Umbilical cord (tissue), 2 donors: ENCODE measurements at places on chromosomes 7 and 10. TPM values are rescaled to one million over a fixed set of nuclear protein-coding genes. Genes with fewer than 3 reads are reported as not detected.

The ZNF273 gene
- 15.4 TPM for total RNA-seq

DNA sequence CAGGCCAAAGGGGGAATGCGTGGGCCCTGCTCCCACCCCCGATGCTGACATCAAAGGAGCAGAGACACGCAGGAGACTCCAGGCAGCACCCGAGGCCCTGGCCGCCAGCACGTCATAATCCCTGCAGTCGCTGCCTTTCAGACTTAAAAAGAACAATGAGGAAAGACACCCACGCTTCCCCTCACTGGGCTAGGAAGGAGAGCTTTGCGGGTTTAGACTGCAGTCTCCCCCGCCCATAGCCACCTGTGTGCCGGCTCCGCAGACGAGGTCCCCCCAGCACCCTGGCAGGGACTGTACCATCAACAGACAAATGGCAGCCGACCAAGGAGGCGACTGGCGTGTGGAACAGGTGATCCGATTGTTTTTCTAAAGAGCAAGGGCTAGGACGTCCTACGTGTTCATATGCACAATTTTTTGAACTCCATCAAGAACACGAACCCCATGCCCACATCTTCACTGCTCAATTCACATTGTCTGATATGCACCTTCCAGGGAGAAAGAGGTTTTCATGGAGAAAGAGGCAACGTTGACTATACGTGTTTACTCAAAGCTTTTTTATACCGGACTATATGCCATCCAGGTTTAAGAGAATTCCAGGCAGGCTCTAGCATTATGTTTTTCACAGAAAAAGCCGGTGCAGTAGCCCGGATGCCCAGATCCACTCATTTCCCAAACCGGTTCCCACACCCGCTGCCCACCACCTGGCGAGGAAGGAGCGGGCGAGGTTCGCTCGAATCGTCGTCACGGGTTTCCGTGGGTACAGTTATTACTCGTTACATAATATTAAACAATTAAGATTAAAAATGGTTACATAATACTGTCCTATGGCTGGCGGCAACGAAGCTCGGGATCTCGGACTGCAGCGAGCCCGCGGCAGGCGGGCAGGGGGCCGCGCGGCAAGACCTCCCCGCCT, 1.1 kb downstream of the GRB10 start:
- no peak for DNase-seq

- DNase-seq = no peak
These were observed 22.0 kb upstream of the PSMG3 start for GRCh38 chr7:1591876-1592275.

DNA sequence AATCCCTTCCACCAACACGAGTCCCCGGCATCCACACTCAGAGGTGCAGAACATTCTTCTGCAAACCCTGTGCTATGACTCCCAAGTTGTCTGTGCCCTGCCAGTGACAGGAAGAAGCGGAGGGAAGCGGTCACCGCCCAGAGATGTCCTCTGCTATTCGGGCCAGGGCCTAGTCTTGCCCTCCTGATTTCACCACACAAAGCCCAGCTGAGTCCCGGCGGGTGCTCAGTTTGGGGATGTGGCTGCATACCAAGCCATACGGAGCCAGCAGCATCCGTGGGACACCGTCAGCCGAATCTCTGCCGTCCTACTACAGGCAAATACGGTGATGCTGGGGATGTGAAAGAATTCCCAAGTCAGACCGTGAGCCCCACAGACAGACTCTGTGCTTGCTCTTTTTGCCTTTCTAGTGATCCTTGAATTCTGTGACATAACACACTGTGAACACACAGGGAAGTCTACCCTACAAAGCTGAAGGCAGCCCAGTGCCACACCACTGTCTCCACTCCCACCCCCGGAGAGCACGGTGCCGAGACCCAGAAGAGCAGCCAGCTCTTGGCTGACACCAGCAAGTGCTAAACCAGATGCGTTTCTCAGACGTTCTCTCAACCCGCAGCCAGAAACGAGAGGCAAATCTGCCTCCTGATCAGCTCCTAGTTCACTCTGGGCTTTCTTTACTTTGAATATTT, 2.0 kb downstream of the STK32C start:
- DNase-seq = no peak

The FGFR2 gene
- total RNA-seq = 204 TPM

- no peak for DNase-seq
These were observed 1.2 kb downstream of the HOGA1 start for GRCh38 chr10:97585439-97585811.

The KCNH2 gene
- 25.3 TPM for total RNA-seq

The STOX1 gene
- total RNA-seq = 0.24 TPM

- no peak for DNase-seq
These were observed 94.1 kb downstream of the ALOX5 start for GRCh38 chr10:45468079-45468478.

DNA sequence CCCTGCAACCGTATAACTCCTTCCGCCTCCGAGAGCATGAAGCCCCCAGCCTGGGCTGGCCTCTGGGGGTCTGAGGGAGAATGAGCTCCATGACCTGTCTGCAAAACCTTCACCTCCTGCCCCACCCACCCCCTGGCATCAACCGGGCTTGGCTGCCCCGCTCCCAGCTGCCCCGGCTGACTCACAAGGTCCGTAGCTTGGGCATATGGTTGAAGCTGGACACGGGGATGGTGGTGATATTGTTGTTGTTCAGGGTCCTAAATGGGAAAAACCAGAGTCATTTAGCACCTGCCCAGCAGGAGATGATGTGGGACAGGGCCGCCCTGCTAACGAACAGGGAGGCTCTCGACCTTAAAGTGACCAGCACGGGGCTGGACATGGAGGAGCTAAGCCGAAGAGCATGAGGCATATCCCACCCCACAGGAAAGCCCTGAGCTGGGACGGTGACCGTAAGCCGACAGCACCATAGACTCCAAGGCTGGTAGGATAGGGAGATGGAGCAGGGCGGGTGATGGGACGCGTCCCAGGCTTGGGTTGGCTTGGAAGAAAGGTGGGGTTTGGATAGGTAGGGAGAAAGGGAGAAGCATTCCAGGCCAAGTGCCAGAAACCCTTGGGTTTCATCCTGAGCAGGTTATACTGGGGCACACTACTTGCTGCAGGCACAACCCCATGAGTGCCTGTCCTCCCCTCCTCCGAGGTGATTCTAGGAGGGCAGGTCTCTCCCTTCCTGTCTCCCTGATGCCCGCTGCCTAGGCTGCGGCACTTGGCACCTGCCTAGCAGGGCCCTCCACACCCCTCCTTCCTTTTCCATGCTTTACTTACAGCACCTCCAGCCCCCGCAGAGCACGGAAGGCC, 121.5 kb downstream of the SLIT1 start:
- no peak for DNase-seq

The ANKRD7 gene
- not detected for total RNA-seq

GRCh38 chr10:109895095-109895818, 28.1 kb downstream of the XPNPEP1 start:
- peak; percentile 67 for DNase-seq

- no peak for DNase-seq
These were observed 95.3 kb downstream of the PTPRN2 start for GRCh38 chr7:158492367-158492764.

The PTPRN2 gene
- 0.72 TPM for total RNA-seq

DNA sequence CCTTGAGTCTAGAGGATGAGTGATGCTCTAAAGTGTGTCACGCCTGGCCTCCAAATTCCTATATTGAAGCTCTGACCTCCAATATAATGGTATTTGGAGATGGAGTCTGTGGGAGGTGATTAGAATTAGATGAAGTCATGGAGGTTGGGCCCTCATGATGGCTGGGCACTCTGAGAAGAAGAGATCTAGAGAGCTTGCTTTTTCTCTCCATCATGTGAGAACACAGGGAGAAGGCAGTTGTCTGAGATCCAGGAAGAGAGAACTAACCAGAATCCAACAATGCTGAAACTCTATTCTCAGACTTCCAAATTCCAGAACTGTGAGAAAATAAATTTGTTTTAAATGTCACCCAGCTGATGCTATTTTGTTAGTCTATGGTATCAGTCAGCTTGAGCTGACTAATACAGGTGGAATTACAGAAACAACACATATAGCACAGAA, 15.1 kb downstream of the RNF216 start:
- DNase-seq = peak; percentile 21

The ZPBP gene
- total RNA-seq = not detected

DNA sequence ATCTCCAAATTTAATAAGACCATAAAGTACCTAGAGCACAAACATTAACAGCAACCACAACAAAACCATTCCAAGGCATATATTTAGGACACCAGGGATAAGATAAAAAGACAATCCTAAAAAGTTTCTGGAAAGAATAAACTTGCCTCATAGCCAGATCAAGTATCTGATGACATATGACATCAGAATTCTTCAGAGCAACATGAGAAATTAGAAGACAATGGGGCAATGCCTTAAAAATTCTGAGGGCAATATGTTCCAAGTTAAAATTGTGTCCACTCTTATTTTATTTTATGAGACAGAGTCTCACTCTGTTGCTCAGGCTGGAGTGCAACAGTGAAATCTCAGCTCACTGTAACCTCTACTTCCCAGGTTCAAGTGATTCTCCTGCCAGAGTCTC, 2.8 kb downstream of the EFCAB10 start:
- no peak for DNase-seq

- no peak for DNase-seq
These were observed 20.0 kb downstream of the CAMK2G start for GRCh38 chr10:73854310-73854709.

- no peak for DNase-seq
These were observed 130.5 kb downstream of the WDR37 start for GRCh38 chr10:1186683-1186990.

DNA sequence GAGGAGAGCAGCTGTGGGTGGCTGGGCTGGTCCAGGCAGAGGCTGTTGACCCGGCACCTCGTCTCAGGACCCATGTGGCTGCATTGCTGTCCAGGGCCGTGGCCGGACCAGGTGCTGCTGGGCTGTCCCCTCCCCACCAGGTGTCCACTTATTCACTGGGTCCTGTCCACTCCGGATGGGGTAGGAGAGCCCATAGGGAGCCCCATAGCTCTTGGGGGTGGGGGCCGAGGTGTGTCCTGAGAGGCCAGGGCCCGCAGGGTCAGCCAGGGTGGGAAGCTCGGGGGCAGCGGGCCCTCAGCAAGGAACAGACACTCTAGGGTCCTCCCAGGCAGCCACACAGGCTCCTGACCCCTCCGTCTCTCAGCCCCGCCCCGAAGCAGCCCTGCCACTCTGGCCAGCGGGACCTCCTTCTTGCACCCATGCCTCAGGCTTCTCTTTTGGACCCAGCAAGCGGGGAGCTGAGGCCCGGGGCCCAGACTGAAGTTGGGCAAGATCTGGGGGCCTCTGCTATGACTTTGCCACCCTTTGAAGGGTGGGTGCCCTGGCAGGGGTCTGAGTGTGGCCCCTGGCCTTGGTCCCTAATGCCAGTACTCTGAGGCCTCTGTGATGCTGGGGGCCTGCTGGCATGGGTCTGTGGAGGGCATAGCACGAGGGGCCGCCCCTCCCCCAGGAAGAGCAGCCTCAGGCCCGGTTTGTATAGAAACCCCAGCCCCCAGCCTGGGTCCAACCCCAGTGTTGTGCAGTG, 86.4 kb downstream of the NKX6-2 start:
- DNase-seq = no peak

DNA sequence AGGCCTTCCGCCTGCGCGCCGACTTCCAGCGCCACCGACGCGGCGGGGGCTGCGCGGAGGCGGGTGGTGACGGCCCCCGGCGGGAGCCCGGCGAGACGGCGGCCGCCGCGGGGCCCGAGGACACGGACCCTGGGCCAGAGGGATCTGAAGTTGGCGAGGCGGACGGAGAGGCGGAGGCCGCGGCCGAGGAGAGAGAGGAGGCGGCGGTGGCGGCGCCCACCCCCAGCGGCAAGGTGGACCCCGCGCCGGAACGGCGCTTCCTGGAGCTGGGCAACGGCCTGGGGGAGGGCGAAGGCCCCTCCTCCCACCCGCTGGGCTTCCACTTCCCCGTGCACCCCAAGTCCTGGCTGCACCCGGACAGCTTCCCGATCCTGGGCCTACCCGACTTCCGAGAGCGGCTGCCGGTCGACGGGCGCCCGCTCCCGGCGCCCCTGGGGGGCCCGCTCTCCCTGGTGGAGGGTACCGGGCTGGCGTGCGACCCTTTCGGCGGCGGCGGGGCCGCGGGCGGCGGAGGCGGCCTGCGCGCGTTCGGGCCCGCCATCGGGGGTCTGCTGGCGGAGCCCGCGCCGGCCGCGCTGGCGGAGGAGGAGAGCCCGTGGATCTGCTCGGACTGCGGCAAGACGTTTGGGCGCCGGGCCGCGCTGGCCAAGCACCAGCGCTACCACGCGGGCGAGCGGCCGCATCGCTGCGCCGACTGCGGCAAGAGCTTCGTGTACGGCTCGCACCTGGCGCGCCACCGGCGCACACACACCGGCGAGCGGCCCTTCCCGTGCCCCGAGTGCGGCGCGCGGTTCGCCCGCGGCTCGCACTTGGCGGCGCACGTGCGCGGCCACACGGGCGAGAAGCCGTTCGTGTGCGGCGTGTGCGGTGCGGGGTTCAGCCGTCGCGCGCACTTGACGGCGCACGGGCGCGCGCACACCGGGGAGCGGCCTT, 16.2 kb downstream of the ZNF316 start:
- no peak for DNase-seq

The TFR2 gene
- 2.4 TPM for total RNA-seq

- no peak for DNase-seq
These were observed 60.6 kb downstream of the INSIG1 start for GRCh38 chr7:155358066-155358947.

The CAV2 gene
- 209 TPM for total RNA-seq

DNA sequence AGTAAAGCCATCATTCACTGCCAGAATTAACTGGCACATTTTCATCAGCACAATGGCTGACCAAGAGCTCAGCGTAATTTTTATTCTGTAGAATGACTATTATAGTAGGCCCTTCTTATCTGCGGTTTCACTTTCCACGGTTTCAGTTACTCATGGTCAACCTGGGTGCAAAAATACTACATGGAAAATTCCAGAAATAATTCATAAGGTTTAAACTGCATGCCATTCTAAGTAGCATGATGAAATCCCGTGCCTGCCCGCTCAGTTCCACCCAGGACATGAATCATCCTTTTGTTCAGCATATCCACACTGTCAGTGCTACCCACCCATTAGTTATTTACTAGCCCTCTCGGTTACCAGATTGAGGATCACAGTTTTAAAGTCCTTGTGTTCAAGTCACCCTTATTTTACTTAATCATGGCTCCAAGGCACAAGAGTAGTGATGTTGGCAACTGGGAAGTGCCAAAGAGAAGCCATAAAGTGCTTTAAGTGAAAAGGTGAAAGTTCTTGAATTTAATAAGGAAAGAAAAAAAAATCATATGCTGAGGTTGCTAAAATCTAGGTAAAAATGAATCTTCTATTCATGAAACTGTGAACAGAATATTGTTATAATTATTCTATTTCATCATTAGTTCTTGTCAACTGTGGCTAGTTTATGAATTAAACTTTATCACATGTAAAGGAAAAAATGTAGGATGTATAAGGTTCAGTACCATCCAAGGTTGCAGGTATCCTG, 204.9 kb downstream of the DOCK4 start:
- no peak for DNase-seq

DNA sequence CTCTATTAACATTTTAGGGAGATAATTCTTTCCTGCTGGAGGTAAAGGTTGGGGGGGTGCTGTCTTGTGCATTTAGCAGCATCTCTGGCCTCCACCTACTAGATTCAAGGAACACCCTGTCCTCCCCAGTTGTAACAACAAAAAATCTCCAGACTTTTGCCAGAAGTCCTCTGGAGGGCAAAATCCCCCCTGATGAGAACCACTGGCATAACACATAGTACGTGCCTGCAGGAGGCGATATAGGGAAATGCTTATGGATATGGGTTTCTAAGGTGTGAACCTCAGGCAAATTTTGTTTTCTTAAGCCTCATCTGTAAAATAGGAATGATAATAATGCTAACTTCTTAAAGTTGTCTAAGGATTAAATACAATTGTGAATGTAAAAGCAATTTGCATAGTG, 2.9 kb upstream of the OSBPL3 start:
- no peak for DNase-seq

The CUZD1 gene
- total RNA-seq = not detected
